Suppressor macrophage treated with lipopolysaccharide for 1 hour (primary cell): ENCODE measurements at places on chromosomes 13 and 19.
A peak's percentile ranks its signal among the peaks of the same experiment; 100 is the strongest.

- DNase-seq, result no peak
Observed at GRCh38 chr13:46571189-46571908, 18.4 kb downstream of the LRCH1 start.

- DNase-seq, result peak; percentile 89
Observed at GRCh38 chr19:41352609-41353465, 885 bp downstream of the TGFB1 start.

DNA sequence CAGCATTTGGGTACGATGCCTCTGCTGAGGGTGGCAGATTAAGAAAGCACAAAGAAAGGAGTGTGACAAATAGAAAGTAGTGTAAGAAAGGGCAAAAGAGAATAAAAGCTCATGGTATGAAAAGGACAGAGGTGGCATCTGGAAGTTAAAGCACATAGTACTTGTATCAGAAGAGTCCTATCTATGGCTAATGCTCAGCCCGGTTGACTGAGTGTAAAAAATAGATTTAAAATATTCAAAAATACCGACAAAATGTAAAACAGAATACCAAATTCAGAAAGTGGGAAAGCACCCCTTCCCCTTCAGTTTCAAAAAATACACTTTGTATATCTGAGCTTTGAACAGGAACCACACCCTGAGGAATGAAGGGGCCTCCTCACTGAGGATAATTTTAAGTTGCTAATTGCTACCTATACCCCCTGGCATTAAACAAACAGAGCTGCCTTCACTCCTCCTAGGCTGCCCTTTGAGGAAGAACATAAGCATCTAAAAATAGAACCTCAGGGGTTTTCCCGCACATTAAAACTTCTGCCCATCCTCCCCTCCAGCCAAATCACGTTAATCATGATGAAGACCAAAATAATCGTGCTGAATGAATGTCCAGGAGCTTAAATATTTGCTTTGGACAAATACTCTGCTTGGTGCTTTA, 43.3 kb downstream of the DLEU7 start:
- DNase-seq, result peak; percentile 29

GRCh38 chr19:41588497-41589209, 12.7 kb downstream of the CEACAM21 start:
- peak; percentile 45 for DNase-seq

DNA sequence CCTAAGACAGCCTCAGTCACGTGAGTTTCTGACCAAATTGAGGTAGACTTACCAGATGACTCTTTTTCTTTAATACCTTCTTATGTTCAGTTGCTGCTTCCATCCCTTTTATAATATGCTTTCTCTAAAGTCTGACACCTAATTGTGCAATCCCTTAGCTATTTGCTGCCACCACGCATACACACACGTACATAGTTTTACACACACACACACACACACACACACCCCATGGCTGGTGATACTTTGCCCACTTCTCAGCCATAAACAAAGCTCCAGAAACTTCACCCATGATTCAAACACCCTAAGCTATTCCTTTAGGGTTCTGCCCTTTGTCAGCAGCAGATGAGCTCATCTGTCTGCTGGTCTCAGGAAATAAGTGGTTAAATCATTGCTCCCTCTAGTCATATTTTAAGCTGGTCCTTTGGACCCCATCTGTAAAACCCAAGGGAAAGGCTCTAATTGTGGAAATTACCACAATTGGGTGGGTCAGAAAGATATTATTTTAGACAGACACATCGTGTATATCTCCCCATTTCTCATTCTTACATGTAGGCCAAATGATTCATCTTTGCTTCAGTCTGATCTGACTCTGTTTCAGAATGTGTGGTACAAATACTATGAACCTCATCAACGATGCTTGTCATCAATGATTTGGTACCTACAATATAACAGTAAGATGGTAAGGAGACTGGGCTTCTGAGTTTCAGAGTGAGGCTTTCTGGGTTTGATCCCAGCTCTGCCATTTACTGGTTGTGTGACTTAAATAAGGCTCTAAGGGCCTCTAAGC, 69.2 kb downstream of the NALCN start:
- no peak for DNase-seq

DNA sequence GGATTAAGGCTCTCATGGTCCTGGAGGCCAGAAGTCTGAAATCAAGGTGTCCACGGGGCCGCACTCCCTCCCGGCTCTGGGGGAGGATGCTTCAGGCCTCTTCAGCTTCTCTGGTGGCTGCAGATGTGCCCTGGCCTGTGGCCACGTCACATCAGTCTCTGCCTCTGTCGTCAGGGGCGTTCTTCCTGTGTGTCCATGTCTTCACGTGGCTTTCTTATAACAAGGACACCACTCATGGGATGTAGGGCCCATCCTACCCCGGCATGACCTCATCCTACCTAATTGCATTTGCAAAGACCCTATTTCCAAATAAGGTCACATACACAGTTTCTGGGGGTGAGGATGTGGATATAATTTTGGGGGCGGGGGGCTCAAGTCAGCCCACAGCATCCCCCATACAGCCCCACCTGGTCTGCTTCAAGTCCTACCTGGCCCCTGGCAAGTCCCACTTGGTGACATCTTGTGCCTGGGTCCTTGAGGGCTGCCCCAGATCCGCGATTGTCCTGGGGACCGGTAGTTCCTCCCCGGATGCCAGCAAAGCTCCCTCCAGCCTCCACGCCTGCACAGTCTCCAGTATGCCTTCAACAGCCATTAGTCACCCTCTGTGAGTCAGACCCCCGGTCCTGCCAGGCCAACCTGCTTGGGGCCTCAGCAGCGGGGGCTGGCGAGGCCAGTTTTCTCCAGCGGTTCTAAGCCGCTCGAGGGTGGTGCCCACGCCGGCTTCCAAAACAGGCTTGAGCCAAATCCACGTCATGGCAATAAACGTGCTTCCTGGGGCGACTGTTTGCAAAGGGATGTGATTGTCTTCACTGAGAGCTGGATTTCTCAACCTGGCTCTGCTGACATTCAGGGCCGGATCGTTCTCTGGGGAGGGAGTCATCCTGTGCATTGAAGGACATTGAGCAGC, 32.2 kb downstream of the MYO9B start:
- peak; percentile 97 for DNase-seq

- DNase-seq, result no peak
Observed at GRCh38 chr13:111893071-111893606, 173.8 kb upstream of the SOX1 start.
